ENCODE measurements at places on chromosomes 6 and 20. TPM values are rescaled to one million over a fixed set of nuclear protein-coding genes. Genes with fewer than 3 reads are reported as not detected.

- no peaks in the 10 kb centered on the region for H3K36me3 ChIP-seq
- DNase-seq: no peak
- H3K4me1 ChIP-seq: peaks cover 28% of the 10 kb centered on the region
- H3K4me3 ChIP-seq: no peak overlapping the region
- peaks cover 32% of the 10 kb centered on the region for H3K27me3 ChIP-seq
These were observed 955 bp upstream of the SLC26A8 start for GRCh38 chr6:36025260-36025931.

Gene ZKSCAN4
- 3.1 TPM for total RNA-seq

GRCh38 chr20:61055180-61056010 is 196.7 kb upstream of the CDH4 start:
- no peak overlapping the region for H3K4me3 ChIP-seq
- H3K4me1 ChIP-seq: no peaks in the 10 kb centered on the region
- no peak for DNase-seq
- H3K27ac ChIP-seq: no peak overlapping the region

DNA sequence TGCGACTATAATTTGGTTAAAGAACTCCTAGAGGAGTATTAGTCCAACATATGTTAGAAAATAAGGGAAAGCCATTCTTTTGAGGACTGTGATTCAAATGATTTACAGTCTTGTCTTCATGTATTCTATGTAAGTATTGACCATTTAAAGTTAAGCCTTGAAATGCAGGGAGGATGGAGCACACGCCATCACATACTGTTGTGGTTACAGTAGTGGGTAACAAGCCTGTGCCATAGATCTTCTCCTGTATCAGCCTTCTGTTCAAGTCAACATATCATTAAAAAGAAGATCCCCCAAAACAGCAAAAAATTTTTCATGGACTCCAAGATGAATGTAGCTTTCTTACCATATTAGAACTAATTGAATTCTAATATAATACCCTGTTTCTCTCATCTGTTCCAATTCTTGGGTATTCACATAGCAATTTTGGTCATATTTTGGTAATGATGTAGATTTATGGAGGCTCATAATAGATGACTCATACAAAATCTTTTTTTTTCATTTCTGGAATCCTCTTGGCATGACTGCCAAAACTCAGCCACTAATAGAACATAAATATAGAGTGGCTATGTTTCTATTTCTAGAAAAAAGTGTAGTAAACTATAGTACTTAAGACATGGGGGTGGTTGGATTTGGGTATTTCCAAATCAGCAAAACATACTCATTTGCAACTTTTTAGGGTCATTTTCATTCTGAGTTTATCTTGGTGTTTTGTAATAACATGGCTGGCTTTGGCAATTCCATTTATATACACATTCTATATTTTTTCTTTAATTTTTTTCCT is 413.5 kb downstream of the BCKDHB start:
- no peak overlapping the region for H3K4me3 ChIP-seq
- no peak overlapping the region for H3K27ac ChIP-seq
- no peaks in the 10 kb centered on the region for H3K27me3 ChIP-seq

GRCh38 chr6:163354761-163355425 is 59.6 kb upstream of the QKI start:
- peak overlapping the region; percentile 46 for H3K4me3 ChIP-seq
- H3K36me3 ChIP-seq: no peaks in the 10 kb centered on the region
- peak overlapping the region; percentile 87 for H3K27ac ChIP-seq
- no peaks in the 10 kb centered on the region for H3K27me3 ChIP-seq
- H3K4me1 ChIP-seq: peaks cover 31% of the 10 kb centered on the region

DNA sequence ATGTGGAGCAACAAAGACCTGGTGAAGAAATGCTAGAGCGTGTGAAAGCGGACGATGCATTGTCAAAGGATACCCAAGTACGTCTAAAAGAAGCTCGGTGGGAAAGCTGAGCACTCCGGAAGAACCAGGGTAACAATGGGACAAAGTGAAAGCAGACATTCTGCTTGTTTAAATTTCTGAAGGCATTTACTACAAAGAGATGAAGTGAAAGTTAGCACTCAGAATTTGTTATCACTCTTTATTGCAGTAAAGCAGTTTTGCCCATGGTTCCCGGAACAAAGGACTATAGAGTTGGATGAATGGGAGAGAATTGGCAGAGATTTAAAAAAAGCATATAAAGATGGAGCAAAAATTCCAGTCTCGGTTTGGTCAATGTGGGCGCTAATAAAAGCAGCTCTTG is 12.8 kb upstream of the IRAK1BP1 start:
- no peaks in the 10 kb centered on the region for H3K4me1 ChIP-seq
- H3K4me3 ChIP-seq: no peak overlapping the region
- peaks cover 6% of the 10 kb centered on the region for H3K36me3 ChIP-seq

DNA sequence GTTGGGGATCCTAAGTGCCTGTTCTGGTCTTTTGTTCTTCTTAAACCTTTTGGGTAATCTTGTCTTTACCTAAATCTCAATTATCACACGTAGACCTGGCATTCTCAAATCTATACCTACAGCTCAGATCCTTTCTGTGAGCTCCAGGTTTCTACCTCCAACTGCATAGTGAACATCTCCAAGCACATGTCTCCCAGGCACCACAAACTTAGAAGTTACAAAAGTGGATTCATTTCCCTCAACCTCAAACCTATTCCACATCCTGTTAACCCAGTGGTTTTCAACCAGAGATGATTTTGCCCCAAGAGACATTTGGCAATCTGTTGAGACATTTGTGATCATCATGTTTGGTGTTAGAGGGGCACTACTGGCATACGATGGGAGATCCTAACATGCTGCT is 183.5 kb downstream of the TENT5A start:
- H3K27ac ChIP-seq: no peak overlapping the region
- no peak for DNase-seq
- H3K36me3 ChIP-seq: no peaks in the 10 kb centered on the region
- H3K4me1 ChIP-seq: peaks cover 21% of the 10 kb centered on the region
- no peak overlapping the region for H3K4me3 ChIP-seq

- no peak overlapping the region for H3K4me3 ChIP-seq
- DNase-seq: no peak
- peaks cover 24% of the 10 kb centered on the region for H3K4me1 ChIP-seq
- no peaks in the 10 kb centered on the region for H3K27me3 ChIP-seq
- peaks cover 5% of the 10 kb centered on the region for H3K36me3 ChIP-seq
These were observed 6.5 kb downstream of the NCOA7 start for GRCh38 chr6:125797120-125797885.

DNA sequence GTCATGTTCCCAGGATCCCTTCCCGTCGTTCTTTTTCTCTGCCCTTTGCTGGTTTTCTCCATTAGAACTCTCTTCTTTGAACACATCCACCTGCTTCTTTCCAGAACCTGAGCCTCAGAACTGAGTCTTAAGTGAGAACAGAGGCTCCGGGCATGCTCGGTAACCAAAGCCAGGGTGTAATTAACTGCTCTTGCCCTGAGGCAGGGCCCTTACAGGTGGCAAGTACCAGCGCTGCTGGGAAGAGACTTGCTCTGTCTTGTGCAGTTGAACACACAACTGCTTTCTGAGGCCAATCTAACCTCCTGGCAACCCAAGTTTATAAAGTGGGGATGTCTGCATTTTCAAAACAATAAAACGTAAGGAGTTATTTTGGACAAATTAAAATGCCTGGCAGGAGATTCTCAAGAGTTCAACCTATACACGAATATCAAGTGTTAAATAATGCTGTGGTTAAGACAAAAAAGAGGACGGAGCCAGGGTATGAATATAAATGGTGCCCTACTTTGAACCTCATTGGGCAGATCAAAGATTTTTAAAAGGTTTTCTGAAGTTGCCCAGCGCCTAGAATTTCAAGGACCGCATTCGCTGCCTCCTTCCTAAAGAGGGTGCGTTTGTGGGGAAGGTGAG is 12.4 kb upstream of the DEK start:
- H3K36me3 ChIP-seq: no peaks in the 10 kb centered on the region
- peaks cover 72% of the 10 kb centered on the region for H3K27me3 ChIP-seq
- peak overlapping the region; percentile 67 for H3K4me3 ChIP-seq
- H3K27ac ChIP-seq: no peak overlapping the region
- peaks cover 11% of the 10 kb centered on the region for H3K4me1 ChIP-seq

- H3K27me3 ChIP-seq: no peaks in the 10 kb centered on the region
- DNase-seq: peak; percentile 30
- peak overlapping the region; percentile 4 for H3K27ac ChIP-seq
- H3K36me3 ChIP-seq: no peaks in the 10 kb centered on the region
These were observed 21.3 kb upstream of the RREB1 start for GRCh38 chr6:7086488-7086887.

GRCh38 chr6:102149191-102149590 is 755.7 kb downstream of the GRIK2 start:
- no peaks in the 10 kb centered on the region for H3K36me3 ChIP-seq
- no peaks in the 10 kb centered on the region for H3K27me3 ChIP-seq
- no peak overlapping the region for H3K27ac ChIP-seq
- no peaks in the 10 kb centered on the region for H3K4me1 ChIP-seq
- no peak for DNase-seq
- H3K4me3 ChIP-seq: no peak overlapping the region

- H3K4me1 ChIP-seq: peaks cover 16% of the 10 kb centered on the region
- peak; percentile 62 for DNase-seq
- no peak overlapping the region for H3K4me3 ChIP-seq
- peaks cover 4% of the 10 kb centered on the region for H3K27me3 ChIP-seq
- H3K27ac ChIP-seq: peak overlapping the region; percentile 11
These were observed 76.6 kb downstream of the CEBPB start for GRCh38 chr20:50267041-50267865.

Gene C2
- total RNA-seq: 9.7 TPM

Gene GJA10
- not detected for total RNA-seq

DNA sequence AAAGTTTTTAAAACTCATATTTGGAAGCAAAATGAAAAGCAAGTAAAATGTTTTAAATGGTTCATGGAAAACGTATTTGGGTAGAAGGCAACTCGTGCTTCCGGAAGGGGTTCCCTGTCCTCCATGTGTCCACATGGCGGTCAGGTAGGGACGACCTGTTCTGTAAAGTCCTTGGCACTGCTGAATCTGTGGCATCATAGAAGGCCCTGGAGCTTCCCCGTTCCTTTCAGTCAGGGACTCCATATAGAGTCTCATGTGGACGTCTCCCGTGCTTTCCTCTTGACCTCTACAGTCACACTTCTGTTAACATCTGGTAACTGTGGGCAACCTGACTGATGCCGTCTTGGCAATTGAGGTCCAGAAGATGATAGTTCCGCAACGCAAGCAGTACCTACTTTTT is 11.4 kb downstream of the DYNLT1 start:
- H3K4me1 ChIP-seq: peaks cover 39% of the 10 kb centered on the region
- H3K27me3 ChIP-seq: no peaks in the 10 kb centered on the region
- H3K27ac ChIP-seq: peak overlapping the region; percentile 90
- peaks cover 35% of the 10 kb centered on the region for H3K36me3 ChIP-seq
- no peak for DNase-seq

DNA sequence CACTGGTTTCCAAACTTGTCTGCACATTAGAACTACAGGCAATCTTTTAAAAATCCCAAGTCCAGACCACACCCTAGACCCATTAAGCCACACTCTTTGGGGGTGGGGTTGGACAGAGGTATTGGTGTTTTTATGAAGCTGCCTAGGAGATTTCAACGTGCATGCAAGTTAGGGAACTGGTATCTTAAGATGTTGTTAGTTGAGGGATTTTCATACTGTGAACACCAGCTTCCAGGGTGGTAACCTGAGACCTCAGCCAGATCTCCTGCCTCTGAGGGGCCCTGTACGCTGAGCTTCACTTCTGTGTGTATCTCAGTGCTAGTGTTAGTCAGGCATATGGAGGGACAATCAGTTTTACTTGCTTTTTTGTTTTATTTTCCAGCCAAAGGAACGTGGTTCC is 138.0 kb downstream of the UTRN start:
- H3K4me3 ChIP-seq: no peak overlapping the region
- no peaks in the 10 kb centered on the region for H3K27me3 ChIP-seq
- no peak for DNase-seq
